ENCODE measurements at places on chromosomes 1 and 21.
A peak's percentile ranks its signal among the peaks of the same experiment; 100 is the strongest.

GRCh38 chr1:154093699-154094098, 61.2 kb downstream of the NUP210L start:
- no peak for DNase-seq

GRCh38 chr1:203691447-203691846, 64.8 kb downstream of the ATP2B4 start:
- DNase-seq: no peak

- DNase-seq: no peak
These were observed 3.7 kb upstream of the IGSF3 start for GRCh38 chr1:116671072-116671760.

DNA sequence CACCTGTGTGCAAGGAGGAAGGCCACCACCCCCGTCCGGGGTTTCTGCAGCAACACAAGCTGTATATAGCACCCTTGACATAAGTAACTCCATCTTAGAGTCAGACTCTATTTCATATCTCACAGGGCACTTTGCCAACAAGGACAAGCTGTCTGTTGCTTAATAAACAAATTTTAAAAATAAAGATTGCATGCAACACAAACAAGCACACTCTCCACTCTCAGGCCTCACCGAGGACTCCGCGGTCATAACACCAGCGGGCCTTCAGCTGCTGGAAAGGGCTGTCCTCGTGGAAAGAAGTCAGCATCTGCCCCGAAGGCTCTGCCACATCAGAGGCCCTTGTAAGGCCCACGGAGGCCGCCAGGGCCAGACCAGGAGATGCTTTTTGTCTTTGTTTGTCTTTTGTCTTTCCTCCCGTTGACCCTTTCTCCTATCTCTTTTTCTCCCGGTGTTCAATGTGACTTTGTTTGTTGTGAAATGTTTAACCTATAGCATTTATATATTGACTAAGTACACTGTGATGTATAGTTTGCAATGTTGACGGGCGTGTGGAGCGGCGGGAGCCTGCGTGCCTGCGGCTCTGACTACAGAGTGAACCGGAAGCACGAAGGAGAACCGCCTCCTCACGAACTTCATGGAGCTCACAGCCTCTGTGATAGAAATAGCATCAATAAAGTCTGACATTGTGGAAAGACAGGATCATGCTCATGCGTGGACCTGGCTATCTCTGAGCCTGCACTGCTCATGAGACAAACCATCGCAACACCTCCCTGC, 24.1 kb downstream of the MEGF6 start:
- DNase-seq: no peak

- DNase-seq: no peak
These were observed 267.8 kb downstream of the C1orf94 start for GRCh38 chr1:34444516-34444915.

DNA sequence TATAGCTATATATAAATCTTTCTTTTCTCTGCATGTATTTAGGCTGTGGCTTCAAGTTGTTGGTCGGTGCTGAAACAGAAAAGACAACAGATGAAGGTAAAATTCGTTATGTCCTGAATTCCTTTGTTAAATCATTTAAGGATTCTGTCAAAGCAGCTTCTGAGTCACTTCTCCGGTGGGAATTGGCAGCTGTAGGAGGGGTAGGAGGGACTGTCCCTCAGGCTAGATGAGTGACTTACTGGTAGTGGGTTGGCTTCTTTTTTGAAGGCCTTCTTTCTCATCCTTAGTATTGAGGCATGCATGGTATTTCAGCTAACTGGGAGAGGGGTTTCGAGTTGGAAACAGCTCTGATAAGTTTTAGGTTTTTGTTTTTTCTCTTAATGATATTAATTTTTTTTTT, 22.1 kb upstream of the NEXN start:
- no peak for DNase-seq

DNA sequence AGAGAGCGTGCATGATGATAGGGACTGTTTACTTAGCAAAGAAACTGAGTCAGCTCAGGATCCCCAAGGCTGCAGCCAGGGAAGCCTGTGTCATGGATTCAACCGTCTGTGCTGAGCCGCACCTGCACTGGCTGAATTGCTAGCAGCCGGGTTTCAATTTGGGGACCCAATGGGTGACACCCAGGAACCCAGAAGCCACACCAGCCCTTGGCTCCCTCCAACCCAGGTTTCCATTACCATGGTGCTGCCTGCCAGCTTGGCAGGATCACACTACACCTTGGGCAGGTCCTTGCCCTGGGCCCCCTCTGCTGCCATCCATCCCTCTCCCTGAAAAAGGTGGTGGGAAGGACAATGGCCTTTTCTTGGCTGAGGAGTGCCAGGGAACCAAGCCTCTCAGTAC, 64.0 kb upstream of the CLDN14 start:
- DNase-seq: no peak

DNA sequence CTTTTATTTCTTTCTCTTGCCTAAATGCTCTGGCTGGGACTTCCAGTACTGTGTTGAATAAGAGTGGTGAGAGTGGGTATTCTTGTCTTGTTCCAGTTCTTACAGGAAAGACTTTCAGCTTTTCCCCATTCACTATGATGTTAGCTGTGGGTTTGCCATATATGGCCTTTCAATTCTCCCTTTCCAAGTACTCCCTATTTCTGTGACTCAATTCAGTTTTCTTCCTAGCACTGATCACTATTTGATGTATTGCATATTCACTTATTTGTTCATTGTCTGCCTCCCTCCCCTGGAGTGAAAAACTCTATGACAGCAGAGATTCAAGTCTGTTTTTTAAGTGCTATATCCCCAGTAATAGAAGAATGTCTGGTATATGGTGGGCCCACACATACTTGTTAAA, 618.2 kb upstream of the CAMK1G start:
- no peak for DNase-seq

DNA sequence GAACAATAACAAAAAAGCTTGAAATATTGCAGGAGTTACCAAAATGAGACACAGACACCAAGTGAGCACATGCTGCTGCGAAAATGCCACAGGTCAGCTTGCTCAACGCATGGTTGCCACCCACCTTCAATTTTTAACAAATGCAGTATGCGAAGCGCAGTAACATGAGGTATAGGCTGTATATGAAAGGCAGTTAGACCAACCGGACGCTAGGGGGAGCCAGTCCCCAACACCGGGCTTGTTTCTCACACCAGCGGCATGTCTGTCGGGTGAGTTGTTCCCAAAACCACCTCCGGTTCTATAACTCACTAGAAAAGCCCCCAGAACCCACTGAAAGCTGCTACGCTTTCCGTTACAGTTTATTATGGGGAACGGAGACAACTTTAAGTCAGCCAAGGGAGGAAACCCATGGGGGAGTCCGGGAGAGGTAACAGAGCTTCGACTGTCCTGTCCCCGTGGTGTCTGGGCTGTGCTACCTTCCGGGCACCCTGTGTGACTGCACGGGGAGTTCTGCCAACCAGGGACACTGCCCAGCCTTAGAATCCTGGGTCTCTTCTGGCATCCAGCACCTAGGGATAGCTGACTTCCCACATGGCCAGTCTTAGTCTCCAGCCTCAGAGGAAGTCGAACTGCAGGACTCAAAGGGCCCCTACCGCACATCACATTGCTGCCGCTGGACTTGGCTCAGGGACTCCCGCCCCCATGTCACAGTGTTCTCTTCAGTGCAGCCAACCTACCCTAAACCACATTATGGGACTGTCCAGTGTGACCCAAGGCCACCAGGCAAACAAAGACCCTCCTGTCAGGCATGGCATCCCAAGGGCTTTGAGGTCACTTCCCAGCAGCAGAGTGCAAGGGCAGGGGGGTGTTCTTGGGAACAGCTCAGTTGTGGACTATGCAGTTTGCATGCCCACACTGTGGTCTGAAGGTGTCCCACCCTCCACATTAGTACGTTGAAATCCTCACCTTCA, 14.0 kb downstream of the RNF187 start:
- DNase-seq: peak; percentile 76
